Karpas-422 (cell line): ENCODE measurements at places on chromosomes 3 and 15.

GRCh38 chr15:68112706-68113105 is 58.6 kb downstream of the PIAS1 start:
- no peak overlapping the region for H3K4me3 ChIP-seq
- peaks cover 41% of the 10 kb centered on the region for H3K4me1 ChIP-seq
- DNase-seq, result no peak
- H3K36me3 ChIP-seq, result no peaks in the 10 kb centered on the region; the same call in 1 of the 2 replicates
- no peaks in the 10 kb centered on the region for H3K27me3 ChIP-seq
- peak overlapping the region; percentile 35; the same call in 1 of the 2 replicates for H3K27ac ChIP-seq

GRCh38 chr15:38042707-38043445 is 108.4 kb downstream of the TMCO5A start:
- H3K4me1 ChIP-seq, result peaks cover 8% of the 10 kb centered on the region
- H3K4me3 ChIP-seq, result no peak overlapping the region
- no peaks in the 10 kb centered on the region for H3K36me3 ChIP-seq
- no peak overlapping the region for H3K27ac ChIP-seq
- H3K27me3 ChIP-seq, result no peaks in the 10 kb centered on the region
- DNase-seq, result no peak

GRCh38 chr3:80018375-80018774 is 250.6 kb upstream of the ROBO1 start:
- no peak for DNase-seq
- H3K4me1 ChIP-seq, result no peaks in the 10 kb centered on the region
- H3K36me3 ChIP-seq, result no peaks in the 10 kb centered on the region
- H3K4me3 ChIP-seq, result no peak overlapping the region

- H3K27me3 ChIP-seq, result no peaks in the 10 kb centered on the region
- H3K27ac ChIP-seq, result peak overlapping the region; percentile 92
Measured at GRCh38 chr3:11379238-11379823, 107.1 kb downstream of the ATG7 start.

DNA sequence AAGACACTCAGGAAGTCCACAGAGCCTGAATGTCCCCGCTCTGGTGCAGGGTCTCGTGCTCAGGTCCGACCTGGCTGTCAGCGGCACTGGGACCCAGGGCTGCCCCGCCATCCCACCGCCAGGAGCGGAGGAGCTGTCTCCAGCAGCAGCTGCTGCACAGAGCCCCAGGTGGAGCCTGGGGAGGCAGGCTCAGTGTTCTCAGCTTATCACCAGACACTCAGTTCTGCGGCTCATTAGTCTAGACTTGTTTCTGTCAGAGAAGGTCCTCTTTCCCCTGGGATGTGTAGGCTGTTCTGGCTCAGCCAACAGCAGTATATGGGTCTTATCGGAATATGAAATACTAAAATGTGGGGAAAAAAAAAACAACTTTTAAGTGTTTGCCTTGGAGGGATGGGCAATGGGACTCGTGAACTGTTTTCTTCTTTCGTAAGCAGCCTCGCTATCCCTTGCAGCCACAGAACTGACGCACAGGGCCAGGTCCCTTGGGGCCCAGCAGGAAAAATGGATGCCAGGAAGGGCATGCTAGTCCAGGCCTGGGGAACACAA is 75.9 kb downstream of the KLF13 start:
- no peak for DNase-seq
- H3K4me3 ChIP-seq, result no peak overlapping the region
- H3K27me3 ChIP-seq, result no peaks in the 10 kb centered on the region
- H3K27ac ChIP-seq, result no peak overlapping the region

GRCh38 chr3:102140116-102140515 is 290.8 kb downstream of the NFKBIZ start:
- no peaks in the 10 kb centered on the region for H3K27me3 ChIP-seq
- no peak for DNase-seq
- H3K36me3 ChIP-seq, result no peaks in the 10 kb centered on the region
- no peaks in the 10 kb centered on the region for H3K4me1 ChIP-seq
- no peak overlapping the region for H3K4me3 ChIP-seq

DNA sequence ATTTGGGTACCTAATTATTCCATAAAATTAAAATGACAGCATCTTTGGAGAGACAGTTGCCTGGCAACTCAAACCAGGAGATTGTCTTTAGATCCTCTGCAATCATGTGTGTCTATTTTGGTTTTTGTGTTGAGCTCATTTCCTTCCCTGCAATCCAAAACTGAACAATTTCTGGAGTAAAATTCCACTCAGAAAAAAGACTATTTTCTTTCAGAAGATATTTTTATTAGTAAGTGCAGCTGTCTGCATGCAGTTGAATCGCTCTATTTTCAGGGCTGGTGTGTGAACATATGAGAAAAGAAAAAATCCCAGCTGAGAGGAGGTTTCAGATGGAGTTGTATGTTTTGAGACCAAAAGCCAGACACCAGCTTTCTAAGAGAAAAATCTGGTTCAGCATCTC is 41.9 kb upstream of the DYNC1LI1 start:
- no peak for DNase-seq
- no peaks in the 10 kb centered on the region for H3K27me3 ChIP-seq
- H3K4me1 ChIP-seq, result no peaks in the 10 kb centered on the region
- no peak overlapping the region for H3K4me3 ChIP-seq
- no peaks in the 10 kb centered on the region for H3K36me3 ChIP-seq

GRCh38 chr3:197746801-197747237 is 2.9 kb upstream of the FYTTD1 start:
- peaks cover 39% of the 10 kb centered on the region for H3K4me1 ChIP-seq
- H3K27ac ChIP-seq, result peak overlapping the region; percentile 92
- H3K36me3 ChIP-seq, result no peaks in the 10 kb centered on the region
- 0 out of 2 replicates have a peak overlapping the region, but pooled peaks have one; percentile 1 for H3K4me3 ChIP-seq

- H3K27me3 ChIP-seq, result no peaks in the 10 kb centered on the region
- DNase-seq, result peak; percentile 34
- H3K36me3 ChIP-seq, result peaks cover 48% of the 10 kb centered on the region
- peaks cover 13% of the 10 kb centered on the region for H3K4me1 ChIP-seq
Measured at GRCh38 chr15:42239528-42240182, 31.6 kb upstream of the VPS39 start.

- no peaks in the 10 kb centered on the region for H3K4me1 ChIP-seq
- DNase-seq, result no peak
- no peak overlapping the region for H3K4me3 ChIP-seq
- no peaks in the 10 kb centered on the region for H3K27me3 ChIP-seq
- H3K27ac ChIP-seq, result no peak overlapping the region
Measured at GRCh38 chr3:89154416-89154815, 47.0 kb downstream of the EPHA3 start.

- no peak for DNase-seq
- H3K27ac ChIP-seq, result no peak overlapping the region
- H3K36me3 ChIP-seq, result peaks cover 4% of the 10 kb centered on the region; the same call in 1 of the 2 replicates
- H3K27me3 ChIP-seq, result no peaks in the 10 kb centered on the region
Measured at GRCh38 chr3:53216723-53217122, 39.1 kb downstream of the TKT start.

DNA sequence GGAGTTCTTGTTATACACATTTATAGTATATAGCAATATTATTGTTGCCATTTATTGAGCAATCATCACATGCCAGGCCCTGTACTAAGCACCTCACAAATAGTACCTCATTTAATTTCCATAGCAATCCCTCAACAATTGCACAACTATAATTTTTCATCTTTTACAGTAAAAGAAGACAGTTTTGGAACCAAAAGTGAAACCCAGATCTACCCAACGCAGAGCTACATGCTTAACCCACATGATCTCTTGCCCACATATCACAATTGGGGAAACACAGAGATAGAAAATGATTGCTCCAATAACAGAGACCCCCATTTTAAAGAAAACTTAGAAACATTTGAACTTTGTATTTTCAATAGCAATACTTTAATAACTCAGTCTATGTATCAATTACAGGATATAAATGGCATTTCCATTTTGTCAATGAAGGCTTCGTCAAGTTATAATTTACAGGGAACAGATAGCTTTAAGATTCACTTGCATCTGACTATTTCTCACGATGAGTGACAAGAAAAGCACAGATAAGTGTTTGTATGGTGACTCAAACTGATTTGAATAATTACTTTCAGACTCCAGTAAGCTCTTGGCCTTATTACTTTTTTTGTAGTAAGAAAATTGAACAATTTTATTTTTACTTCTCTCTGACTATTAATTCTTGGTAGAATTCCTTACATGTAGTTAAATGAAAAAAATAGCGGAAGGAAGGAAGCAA is 38.7 kb upstream of the CCDC50 start:
- H3K4me1 ChIP-seq, result no peaks in the 10 kb centered on the region
- no peaks in the 10 kb centered on the region for H3K27me3 ChIP-seq
- no peak for DNase-seq
- no peak overlapping the region for H3K4me3 ChIP-seq
- H3K36me3 ChIP-seq, result no peaks in the 10 kb centered on the region

- H3K4me3 ChIP-seq, result no peak overlapping the region
- H3K27me3 ChIP-seq, result no peaks in the 10 kb centered on the region
- H3K4me1 ChIP-seq, result peaks cover 19% of the 10 kb centered on the region
- no peak overlapping the region for H3K27ac ChIP-seq
- H3K36me3 ChIP-seq, result no peaks in the 10 kb centered on the region
Measured at GRCh38 chr3:194866236-194866635, 180.6 kb downstream of the FAM43A start.

GRCh38 chr3:14528081-14528480 is 12.1 kb downstream of the GRIP2 start:
- H3K4me3 ChIP-seq, result no peak overlapping the region
- no peaks in the 10 kb centered on the region for H3K27me3 ChIP-seq
- no peaks in the 10 kb centered on the region for H3K4me1 ChIP-seq
- H3K36me3 ChIP-seq, result no peaks in the 10 kb centered on the region

- H3K4me3 ChIP-seq, result no peak overlapping the region
- no peaks in the 10 kb centered on the region for H3K4me1 ChIP-seq
- H3K27ac ChIP-seq, result no peak overlapping the region
- DNase-seq, result no peak
Measured at GRCh38 chr3:44318891-44319311, 19.7 kb upstream of the TCAIM start.

- H3K4me1 ChIP-seq, result no peaks in the 10 kb centered on the region
- H3K27ac ChIP-seq, result no peak overlapping the region
- H3K27me3 ChIP-seq, result no peaks in the 10 kb centered on the region
- no peak overlapping the region for H3K4me3 ChIP-seq
- no peaks in the 10 kb centered on the region for H3K36me3 ChIP-seq
Measured at GRCh38 chr15:101709466-101709865, 14.8 kb downstream of the TARS3 start.

DNA sequence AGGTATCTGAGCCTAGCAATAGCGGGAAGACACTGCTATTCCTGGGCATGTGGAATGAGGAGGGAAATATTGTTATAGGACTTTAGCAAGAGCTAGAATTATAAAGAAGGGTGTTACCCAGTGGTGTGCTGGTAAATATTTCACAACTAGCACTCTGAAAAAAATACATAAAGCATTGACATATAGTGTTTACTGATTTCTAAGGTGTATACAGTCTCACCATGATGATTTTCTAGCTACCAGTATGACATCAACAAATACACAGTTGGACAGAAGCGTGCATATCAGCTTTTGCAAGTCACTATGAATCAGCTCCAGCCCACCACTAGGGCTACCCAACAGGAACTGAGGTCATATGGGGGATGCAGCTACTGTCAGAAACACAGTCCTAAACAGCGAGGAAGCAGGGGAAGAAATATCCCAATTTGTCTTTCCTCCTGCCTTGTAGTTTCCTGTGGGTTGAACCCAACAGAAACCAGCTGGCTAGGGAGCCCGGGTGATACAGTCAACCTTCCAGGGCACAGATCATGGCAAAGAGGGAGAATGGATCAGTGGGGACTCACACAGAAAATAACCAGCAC is 39.6 kb downstream of the HGD start:
- H3K4me1 ChIP-seq, result no peaks in the 10 kb centered on the region
- H3K36me3 ChIP-seq, result no peaks in the 10 kb centered on the region
- H3K4me3 ChIP-seq, result no peak overlapping the region
- H3K27ac ChIP-seq, result no peak overlapping the region

- no peaks in the 10 kb centered on the region for H3K36me3 ChIP-seq
- H3K4me3 ChIP-seq, result no peak overlapping the region
Measured at GRCh38 chr15:85999658-86000057, 80.0 kb upstream of the AGBL1 start.

GRCh38 chr15:85838655-85839054 is 43.9 kb upstream of the KLHL25 start:
- no peak for DNase-seq
- H3K4me3 ChIP-seq, result no peak overlapping the region
- H3K4me1 ChIP-seq, result peaks cover 10% of the 10 kb centered on the region
- no peaks in the 10 kb centered on the region for H3K27me3 ChIP-seq
- no peaks in the 10 kb centered on the region for H3K36me3 ChIP-seq
- H3K27ac ChIP-seq, result no peak overlapping the region

GRCh38 chr3:63151897-63152296 is 126.2 kb upstream of the SYNPR start:
- no peaks in the 10 kb centered on the region for H3K36me3 ChIP-seq
- DNase-seq, result no peak
- H3K4me3 ChIP-seq, result no peak overlapping the region

DNA sequence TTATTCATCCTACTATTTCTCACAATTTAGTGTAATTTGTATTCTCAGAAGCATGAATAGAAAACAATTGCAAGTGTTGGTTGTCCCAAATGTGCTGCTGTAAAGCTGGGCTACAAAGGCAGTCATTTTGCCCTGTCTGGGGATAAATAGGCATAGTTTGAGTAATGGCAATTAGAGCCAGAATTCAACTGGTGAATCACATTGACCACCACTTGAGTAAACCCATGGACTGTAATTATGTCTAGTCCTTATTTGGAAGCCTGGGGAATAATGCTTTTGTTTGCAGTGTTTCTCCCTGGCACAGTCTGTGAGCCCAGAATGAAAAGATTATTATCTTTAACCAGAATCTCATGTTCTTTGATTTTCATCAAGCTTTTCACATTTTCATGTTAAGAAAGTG is 30.5 kb upstream of the CHL1 start:
- no peak for DNase-seq
- no peaks in the 10 kb centered on the region for H3K27me3 ChIP-seq
- H3K36me3 ChIP-seq, result no peaks in the 10 kb centered on the region
- H3K4me1 ChIP-seq, result no peaks in the 10 kb centered on the region
- no peak overlapping the region for H3K4me3 ChIP-seq
- no peak overlapping the region for H3K27ac ChIP-seq

DNA sequence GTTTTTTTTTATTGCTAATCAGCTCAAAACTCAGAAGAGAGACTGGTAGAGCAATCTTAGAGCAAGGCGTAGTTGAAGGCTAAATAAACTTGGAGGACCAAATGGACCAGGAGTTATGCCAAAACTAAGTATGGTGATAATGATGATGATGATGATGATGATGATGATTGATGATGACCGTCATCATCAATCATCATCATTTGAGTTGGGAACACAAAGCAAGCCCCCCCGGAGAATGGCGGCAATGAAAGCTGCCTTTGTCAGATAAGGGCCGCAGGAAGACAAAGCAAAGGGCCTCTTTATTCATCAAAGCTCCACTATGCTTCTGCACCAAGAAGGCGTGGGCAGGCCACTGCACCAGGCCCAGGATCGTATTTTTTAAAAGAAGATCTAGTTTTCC is 82.1 kb upstream of the RAD18 start:
- no peaks in the 10 kb centered on the region for H3K4me1 ChIP-seq
- H3K4me3 ChIP-seq, result no peak overlapping the region
- no peak for DNase-seq

- no peak overlapping the region for H3K27ac ChIP-seq
- no peaks in the 10 kb centered on the region for H3K36me3 ChIP-seq
- H3K27me3 ChIP-seq, result no peaks in the 10 kb centered on the region
- DNase-seq, result no peak
- no peaks in the 10 kb centered on the region for H3K4me1 ChIP-seq
- H3K4me3 ChIP-seq, result no peak overlapping the region
Measured at GRCh38 chr3:124057420-124057819, 65.5 kb upstream of the ROPN1 start.
